GM04503 (cell line): ENCODE measurements at places on chromosomes 2 and 18.

GRCh38 chr2:137380610-137381009, 583.7 kb upstream of the HNMT start:
- no peak for DNase-seq

DNA sequence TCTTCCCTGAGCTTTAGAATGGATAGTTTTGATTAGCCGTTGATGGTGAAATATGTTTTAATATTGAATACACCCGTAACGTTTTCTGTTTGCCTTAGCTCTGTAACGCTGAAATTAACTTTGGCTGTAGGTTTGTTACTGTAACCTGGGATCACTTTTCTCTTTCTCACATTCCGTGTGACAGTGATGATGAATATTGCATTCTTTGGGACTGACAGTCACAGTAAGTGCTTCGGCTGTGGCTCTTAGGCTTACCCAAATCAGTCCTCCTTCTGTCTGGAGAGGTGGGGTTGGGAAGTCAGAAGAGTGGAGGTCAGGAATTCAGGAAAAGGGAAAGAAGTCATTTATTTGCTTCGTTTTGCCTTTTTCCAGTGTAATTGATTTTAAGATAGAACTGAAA, 18.0 kb downstream of the RMC1 start:
- DNase-seq = no peak

- DNase-seq = no peak
Measured at GRCh38 chr2:196286821-196287220, 115.4 kb upstream of the STK17B start.

- no peak for DNase-seq
Measured at GRCh38 chr2:64730551-64731262, 77.0 kb upstream of the SERTAD2 start.

- no peak for DNase-seq
Measured at GRCh38 chr2:96264086-96264485, 1.7 kb downstream of the TMEM127 start.

DNA sequence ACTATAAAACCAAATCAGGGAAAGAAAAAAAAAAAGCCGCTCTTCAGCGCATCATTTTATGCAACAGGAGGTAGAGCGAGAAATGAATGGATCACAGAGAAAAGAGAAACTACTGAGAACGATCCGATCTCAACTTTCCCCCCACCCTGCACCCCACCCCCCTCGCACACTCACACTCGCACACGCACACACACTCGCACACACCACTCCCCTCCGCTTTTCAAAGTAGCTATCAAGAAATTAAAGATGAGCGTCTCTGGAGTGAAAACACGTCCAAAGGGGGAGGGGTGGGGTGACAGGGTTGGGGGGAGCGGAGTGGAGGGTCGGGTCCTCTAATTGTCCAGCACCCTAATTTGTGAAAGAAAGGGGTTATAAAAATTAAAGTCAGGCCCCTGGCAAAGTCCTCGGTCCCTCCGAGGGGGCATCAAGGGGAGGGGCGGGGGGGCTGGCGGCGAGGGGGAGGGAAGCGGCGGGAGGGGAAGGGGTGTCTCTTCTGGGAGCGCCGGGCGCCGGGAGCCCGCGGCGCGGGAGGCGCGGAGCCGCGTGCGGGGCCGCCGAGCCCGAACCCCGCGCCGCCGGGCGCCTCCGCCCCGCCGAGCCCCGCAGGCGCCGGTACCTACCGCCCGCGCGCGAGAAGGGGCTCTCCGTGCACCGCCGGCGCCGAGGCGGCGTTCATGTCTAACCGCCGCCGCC, 428 bp downstream of the TCF4 start:
- no peak for DNase-seq

- DNase-seq = no peak
Measured at GRCh38 chr18:62186499-62186773, 420 bp downstream of the PIGN start.

- DNase-seq = no peak
Measured at GRCh38 chr2:207778298-207778882, 8.7 kb upstream of the FZD5 start.

DNA sequence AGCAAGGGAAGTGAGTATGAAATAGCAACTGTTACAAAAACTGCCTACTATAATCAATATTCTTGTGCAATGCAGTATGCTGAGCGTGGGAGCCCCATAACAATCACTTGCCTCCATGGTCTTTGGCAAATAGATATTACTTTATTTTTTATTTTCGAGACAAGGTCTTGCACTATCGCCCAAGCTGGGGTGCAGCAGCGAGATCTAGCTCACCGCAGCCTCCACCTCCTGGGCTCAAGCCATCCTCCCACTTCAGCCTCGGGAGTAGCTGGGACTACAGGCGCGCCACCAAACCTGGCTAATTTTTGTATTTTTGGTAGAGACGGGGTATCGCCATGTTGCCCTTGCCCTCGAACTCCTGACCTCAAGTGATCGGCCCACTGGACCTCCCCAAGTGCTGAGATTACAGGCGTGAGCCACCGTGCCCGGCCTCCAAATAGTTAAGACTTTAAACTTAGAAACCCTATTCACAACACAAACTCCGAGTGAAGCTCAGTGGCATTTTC, 1.2 kb upstream of the CCNT2 start:
- no peak for DNase-seq

- DNase-seq = no peak
Measured at GRCh38 chr18:46322411-46322891, 218.3 kb downstream of the HAUS1 start.

DNA sequence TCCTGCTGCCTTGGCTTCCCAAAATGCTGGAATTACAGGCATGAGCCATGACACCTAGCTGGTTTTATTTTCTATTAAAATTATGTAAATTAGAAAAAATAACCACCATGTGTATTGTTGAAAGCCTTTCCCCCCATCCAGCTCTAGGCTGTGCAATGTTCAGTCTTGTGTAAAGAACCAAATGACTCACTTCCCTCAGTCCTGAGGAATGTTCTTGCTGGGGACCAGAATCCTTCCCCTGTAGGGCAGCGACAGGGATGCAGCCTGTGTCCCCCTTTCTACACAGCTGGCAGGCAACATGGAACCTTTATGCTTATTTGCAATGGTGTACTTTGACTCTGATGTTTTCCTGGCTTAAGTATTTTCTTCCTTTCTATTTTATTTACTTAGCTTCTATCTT, 29.4 kb downstream of the AOX1 start:
- DNase-seq = no peak

- DNase-seq = no peak
Measured at GRCh38 chr2:82316586-82316985, 2012.0 kb upstream of the LRRTM1 start.

- DNase-seq = no peak
Measured at GRCh38 chr2:180604077-180604476, 376.3 kb upstream of the UBE2E3 start.

DNA sequence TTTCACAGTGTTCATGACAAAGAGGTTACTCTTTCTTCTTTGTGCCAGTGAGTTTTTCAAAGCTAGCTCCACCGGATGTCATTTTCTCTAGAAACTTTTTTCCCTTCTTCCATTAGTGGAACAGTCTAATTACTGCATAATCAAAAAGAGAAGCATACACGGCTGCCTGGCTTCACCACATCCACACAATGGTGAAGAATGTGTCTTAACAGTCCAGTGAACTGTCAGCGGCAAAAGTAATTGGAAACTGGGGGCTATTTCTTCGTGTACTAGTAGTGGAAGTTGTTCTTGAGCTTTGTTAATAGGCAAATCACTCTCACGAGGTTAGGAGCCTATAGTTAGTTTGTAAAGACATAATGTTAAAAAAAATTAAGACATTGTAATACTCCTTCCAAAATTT, 32.9 kb upstream of the PIK3C3 start:
- DNase-seq = no peak

DNA sequence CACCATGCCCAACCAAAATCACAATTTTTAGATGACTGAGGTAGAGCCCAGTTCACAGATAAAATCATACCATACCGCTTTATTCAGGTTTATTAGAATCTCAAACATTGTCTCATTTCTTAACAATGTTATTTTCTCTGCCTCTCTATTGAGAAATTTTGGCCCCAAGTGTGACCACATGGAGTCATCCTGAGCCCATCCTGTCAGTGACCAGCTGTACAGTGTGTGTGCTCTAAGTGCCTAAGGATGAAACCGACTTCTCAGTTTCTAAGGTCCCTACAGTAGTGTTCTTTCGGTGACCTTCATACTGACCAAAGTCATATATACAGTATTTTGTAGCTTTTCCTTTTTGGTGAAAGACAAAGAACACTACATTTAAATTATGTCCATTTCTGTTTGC, 123.7 kb upstream of the MSTN start:
- no peak for DNase-seq

GRCh38 chr2:238313289-238313990, 6.9 kb upstream of the TRAF3IP1 start:
- DNase-seq = no peak

DNA sequence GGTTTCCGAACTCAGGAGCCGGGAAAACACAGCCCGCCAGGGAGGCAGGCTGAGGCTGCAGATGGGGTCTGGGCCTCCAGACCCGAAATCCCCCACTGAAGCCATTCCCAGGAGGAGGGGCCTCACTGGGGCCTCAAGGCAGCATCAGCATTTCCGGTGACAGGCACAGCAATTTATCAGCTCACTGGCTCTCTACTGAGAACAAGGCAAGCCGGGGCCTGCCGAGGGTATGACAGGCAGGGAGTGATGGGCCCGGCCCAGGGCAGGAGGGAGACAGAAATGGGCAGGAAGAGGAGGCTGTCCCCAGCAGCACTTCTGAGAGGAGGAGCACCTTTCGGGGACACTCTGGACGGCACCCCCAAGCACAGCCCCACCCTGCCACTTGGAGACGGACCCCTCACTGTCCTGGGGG, 12.5 kb downstream of the SDC1 start:
- DNase-seq = no peak

DNA sequence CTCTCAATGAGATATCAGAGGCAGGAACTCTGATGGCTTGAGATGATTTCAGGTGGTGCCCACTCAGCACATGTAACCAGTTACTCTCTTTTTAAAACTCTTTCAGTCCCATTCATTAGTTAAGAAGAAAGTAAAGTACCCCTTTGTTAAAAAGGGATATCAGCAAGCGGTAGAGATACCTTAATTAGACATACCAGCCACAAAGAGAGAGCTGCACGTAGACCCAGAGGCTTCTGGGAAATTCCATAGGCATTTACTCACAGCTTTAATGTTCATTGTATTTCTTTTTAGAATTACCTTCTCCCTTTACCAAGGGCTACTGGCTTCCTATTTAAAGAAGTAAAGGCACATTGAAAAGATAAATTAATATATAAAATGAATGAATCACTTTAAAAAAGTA, 63.3 kb downstream of the LYPD6B start:
- no peak for DNase-seq

DNA sequence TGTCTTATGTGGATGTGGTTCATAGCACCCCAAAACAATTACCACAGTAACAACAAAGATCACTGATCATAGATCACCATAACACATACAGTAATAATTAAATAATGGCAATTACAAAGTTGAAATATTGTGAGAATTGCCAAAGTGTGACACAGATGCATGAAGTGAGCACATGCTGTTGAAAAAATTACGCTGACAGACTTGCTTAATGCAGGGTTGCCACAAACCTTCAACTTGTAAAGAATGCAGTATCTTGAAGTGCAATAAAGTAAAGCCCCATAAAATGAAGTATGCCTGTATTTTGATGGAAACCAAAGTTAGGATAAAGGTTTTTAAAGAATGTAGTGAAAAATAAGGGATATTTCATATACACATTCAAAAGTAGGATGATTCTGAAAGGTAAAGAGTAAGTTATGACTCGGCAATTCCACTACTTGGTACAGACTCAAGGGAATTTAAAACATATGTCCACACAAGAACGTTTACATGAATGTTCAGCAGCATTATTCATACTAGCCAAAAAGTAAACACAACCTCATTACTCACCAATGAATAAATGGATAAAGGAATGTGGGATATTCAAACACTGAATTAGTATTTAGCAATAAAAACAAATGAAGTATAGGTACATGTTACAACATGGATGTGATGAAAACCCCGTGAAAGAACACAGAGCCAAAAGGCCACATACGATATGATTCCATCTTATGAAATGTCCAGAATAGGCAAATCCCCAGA, 61.6 kb downstream of the SCN9A start:
- DNase-seq = peak; percentile 49

GRCh38 chr2:47310801-47311560, 92.0 kb upstream of the MSH2 start:
- no peak for DNase-seq

DNA sequence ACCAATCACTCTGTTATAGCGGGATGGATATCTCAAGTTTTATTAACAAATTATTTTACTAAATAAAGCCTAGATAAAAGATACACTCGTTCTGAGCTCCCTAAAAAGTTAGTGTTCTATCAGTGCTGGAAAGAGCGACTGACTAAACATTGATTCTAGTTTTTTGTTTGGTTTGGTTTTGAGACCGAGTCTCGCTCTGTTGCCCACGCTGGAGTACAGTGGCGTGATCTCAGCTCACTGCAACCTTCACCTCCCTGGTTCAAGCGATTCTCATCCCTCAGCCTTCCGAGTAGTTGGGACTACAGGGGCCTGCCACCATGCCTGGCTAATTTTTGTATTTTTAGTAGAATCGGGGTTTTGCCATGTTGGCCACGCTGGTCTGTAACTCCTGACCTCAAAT, 73.8 kb upstream of the CDCA7 start:
- DNase-seq = no peak

- DNase-seq = no peak
Measured at GRCh38 chr18:26470011-26470637, 78.2 kb downstream of the KCTD1 start.

DNA sequence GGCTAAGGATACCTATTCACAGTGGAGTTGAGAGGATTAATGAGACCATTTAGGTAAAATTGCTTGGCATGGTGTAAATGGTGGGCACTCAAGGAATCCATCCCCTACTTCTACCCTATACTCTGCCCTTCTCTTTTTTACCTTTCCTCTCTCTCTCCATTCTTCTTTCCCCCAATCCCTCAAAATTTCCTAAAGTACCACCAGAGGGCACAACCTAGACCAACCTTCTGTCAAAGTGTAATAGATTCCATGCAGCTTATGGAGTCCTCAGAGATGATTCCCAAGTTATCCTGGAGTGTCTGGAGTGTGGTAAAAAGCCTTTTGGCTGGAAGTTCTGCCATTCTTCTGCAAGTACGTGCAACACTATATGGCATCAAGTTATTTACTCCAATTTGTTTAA, 33.0 kb upstream of the CCDC195 start:
- no peak for DNase-seq

DNA sequence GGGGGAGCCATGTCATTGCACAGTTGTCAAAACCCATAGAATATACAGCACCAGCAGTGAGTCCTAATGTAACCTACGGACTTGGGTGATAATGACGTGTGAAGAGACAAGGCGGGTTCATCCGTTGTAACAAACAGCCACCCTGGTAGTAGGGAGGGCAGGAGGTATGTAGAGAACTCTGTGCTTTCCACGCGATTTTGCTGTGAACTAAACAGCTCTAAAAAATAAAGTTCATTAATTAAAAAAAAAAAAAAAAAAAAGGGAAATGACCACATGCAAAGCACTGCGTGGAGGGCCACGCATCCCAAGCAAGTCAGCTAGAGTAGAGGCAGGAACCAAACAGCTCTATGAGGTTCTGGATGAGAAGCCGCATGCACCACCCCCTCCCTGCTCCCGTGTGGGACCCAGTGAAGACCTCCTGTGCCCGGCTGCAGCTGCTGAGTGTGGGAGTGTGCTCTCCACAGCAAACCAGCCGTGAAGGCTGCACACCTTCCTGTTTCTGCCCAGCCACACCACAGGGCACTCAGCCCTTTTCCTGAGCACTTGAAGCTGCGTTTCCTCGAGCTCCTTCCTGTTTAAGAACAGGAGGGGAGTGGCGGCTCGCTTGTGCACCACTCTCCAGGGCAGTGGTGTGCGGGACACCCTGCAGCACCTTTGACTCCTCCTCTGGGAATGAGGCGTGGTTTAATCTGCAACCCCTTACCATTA, 65.6 kb downstream of the ODC1 start:
- DNase-seq = no peak
